ENCODE measurements at places on chromosomes 11 and 22.

GRCh38 chr11:60959431-60959830, 7.5 kb upstream of the SLC15A3 start:
- DNase-seq: no peak

DNA sequence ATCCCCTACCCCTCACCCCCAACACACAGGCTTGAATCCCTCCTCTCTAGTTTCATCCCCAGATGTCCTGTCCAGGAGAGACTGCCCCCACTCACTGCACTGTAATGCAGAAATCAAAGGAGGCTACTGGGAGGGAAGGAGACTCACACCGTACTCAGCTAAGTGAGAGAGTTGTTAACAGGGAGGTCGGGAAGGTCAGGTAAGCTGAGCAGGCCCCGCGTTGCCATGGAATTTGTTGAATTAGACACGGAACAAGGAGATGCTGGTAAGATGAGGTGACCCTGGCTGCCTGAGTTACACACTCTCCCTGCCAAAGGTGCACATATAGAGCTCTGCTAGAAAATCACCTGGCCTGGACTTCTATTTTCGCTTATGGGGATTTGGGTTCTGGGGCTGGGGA, 197.9 kb downstream of the NXPE2 start:
- DNase-seq: no peak

DNA sequence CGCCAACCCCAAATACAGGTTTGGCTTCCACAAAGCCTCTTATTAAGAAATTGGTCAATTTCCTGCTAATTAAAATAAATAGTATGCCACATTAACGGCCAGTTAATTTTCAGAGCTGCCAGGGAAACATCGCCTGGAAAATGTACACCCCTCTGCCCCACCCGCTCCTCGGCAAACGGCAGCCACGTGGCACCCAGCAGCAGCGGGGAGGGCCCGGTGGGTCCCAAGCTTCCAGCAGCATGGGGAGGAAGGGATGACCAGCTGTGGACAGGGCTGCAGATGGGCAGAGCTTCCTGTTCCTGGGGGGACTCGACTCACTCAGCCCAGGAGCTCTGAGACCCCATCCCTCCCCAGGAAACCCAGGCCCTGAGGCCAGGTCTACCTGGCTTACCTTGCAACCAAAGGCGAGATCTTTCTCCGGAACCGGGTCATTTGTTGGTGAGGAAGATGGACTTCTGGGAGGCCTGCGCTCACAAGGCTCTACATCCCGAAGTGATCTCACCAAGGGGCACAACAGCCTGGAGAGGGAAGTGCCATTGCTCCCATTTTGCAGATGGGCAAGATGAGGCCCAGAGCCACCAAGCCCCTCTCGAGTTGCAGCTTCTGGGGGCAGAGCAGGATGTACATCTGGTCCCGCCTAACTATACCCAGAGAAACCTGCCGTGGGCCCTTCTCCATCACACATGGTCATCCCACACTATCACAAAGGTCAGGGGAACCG, 68.3 kb downstream of the IGLL1 start:
- no peak for DNase-seq

DNA sequence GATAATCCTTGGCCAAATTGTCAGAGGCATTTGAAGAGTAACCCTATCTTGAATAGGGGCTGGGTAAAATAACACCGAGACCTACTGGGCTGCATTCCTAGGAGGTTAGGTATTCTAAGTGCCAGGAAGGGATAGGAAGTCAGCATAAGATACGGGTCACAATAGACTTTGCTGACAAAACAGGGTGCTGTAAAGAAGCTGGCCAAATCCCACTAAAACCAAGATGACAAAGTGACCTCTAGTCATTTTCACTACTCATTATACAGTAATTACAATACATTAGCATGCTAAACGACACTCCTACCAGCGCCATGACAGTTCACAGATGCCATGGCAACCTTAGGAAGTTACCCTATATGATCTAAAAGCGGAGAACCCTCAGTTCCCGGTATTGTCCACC, 964 bp upstream of the REXO2 start:
- DNase-seq: no peak

DNA sequence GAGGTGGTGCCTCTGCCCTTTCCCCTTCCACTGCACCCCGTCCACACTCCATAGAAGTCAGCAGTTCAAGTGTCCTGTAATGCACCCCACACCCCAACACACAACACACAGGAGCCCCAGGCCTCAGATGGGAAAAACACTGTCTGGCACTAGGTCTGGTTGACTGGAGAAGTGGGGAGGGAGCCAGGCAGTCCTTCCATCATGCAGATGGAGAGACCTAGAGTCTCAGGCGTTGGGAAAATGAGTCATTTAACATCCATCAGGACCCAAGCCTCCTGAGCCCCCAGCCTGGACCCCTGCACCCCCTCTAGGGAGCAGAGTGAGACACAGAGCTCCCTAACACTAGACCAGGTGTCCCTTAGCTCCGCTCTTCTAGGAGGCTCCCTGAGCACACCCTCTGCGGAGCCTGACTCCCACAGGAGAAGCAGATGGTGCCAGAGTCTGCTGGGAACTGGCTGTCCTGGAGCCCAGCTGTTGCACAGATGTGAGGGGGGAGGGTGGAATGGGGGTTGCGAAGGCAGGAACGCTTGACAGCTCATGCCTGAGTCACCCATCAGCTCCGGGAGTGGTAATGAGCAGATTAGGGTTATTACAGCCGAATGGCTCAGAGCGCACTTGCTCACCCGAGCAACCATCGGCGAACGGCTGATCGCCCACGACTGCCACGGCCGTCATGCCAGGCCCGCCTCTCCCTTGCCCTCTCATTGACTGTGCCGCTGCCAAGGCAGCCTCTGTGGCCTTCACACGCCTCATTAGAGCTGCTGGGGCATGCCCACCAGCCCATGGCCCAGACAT, 22.1 kb upstream of the SYT7 start:
- DNase-seq: no peak

DNA sequence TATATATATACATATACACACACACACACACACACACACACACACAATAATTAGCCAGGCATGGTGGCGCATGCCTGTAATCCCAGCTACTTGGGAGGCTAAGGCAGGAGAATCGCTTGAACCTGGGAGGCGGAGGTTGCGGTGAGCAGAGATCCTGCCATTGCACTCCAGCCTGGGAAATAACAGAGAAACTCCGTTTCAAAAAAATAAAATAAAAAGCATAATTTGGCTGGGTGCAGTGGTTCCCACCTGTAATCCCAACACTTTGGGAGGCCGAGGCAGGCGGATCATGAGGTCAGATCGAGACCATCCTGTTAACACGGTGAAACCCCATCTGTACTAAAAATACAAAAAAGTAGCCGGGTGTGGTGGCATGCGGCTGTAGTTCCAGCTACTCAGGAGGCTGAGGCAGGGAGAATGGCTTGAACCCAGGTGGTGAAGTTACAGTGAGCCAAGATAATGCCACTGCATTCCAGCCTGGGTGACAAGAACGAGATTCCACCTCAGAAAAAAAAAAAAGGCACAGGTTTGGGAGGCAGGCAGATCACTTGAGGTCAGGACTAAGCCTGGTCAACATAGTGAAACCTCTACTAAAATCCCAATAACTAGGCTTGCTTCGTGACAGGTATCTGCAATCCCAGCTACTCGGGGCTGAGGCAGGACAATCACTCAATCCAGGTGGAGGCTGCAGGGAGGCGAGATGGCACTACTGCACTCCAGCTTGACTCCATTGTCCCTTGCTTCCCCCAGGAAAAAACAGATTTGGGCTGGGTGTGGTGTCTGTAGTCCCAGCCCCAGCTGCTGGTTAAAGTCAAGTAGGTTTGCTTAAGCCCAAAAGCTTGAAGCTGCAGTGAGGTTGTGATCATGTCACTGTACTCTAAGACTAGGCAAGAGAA, 11.8 kb upstream of the WDR74 start:
- DNase-seq: peak; percentile 36

GRCh38 chr11:65780770-65781151, at the start of gene AP5B1:
TSS of gene AP5B1 (minus strand) at chr11:65780976. CDS start at chr11:65780591, 385 bp downstream.
- peak; percentile 77 for DNase-seq

DNA sequence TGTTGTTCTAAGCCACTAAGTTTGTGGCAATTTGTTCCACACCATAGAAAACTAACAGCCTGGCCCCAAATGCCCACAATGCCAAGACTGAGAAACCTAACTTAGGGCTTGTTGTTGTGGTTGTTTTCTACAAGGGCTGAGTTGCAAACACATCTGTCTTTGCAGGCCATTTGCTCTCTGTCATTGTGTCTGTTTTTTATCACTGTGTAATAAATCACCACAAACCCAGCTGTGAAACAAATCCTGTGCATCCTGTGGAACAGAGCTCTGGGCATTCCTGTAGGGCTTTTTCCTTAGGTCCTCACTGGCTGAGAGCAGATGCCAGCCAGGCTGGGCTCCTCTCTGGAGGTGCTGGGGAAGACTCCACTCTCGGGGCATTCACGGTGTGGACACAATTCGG, 15.7 kb upstream of the SYT8 start:
- no peak for DNase-seq

DNA sequence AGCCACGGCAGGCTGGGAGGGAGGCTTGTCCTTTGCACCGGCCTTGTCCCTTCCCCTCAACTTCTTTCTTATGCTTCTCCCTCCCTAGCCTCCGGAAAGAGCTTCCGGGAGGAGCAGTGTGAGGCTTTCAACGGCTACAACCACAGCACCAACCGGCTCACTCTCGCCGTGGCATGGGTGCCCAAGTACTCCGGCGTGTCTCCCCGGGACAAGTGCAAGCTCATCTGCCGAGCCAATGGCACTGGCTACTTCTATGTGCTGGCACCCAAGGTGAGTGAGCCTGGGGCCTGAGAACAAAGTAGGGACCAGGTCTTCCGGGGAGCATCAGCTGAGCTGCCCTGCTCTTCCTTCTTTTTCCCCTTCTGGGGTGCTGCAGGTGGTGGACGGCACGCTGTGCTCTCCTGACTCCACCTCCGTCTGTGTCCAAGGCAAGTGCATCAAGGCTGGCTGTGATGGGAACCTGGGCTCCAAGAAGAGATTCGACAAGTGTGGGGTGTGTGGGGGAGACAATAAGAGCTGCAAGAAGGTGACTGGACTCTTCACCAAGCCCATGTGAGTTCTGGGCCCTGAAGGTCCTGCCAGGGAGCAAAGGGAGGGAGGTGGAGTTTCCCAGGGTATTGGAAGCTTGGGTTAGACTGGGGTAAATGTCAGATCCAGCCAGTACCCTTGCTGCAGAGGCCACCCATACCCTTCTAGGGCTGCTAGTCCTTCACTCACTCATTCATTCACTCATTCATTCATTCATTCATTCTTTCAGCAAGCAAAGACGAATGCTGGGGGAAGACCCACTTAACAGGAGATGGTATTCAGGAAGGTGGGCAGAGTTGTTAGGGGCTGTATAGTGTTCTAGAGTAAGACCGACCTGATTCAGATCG, 22.6 kb downstream of the ADAMTS15 start:
- no peak for DNase-seq

DNA sequence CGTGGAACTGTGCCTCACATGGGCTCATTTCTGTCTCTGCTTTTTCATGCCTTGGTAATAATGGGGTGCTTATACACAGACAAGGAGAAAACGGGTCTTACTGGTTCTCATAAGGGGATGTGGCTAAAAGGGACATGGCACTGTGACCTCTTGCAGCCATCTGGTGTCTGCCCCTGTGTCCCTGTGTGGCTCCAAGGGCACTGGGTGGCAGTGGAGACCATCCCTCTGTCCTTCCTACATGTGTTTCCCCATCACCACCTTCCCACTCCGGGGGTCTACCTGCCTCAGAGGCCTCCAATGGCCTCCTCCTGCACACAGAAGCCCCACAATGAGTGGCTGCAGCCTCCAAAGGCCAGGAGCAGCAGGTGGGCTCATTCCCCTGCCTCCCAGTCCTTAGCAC, 221.2 kb downstream of the CEP164 start:
- DNase-seq: no peak

GRCh38 chr11:122751292-122752070, 86.8 kb upstream of the CRTAM start:
- DNase-seq: no peak

DNA sequence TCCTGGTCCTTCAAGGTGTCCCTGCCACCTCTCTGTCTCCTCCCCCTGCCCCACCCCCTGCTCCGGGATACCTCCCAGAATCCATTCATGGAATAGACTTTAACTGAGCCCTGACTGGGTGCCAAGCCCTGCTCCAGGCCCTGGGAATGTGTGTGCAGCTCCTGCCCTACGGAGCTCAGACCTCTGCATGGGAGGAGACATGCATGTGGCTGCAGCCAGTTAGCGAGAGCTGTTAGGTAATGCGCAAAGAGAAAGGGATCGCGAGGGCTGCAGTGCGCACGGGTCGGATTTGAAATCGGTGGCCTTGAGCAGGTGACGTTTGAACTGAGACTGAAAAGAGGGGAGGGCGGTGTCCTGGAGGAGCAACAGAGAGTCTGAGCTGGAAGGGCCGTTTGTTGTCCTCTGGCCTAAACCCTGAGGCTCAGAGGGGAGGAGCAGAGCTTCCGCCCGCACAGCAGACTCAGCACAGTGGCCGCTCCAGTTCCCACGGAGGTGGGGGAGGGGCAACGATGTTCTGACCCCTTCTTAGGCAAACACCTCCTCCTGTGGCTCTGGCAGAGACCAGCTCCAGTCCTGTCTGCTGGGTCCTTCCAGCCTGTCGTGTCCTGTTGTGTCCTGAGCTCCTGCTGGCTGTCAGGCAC, 19.8 kb upstream of the LRRC10B start:
- no peak for DNase-seq

GRCh38 chr22:46025225-46025972, 48.4 kb upstream of the WNT7B start:
- no peak for DNase-seq

- DNase-seq: no peak
Observed at GRCh38 chr22:46533070-46533833, 4.2 kb downstream of the CELSR1 start.

GRCh38 chr11:59785818-59786217, 24.8 kb downstream of the MRPL16 start:
- no peak for DNase-seq

GRCh38 chr11:95700471-95700817, 89.1 kb downstream of the FAM76B start:
- peak; percentile 47 for DNase-seq

DNA sequence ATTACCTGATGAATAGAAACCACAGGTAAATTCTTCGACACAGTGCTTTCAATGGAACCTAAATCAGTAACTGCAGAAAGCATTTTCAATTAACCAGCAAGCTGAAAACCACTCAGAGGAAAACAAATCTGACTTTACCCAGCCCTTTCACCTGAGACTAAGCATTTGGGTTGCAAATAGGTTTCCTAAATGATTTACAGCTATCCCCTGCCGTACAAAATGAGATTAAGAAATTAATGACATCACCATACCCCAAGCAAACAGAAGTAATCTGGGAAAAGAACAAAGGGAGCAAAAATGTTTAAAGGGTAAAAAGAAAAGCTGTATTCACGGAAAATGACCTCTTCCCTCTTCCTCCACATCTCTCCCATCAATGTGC, 584 bp downstream of the NOX4 start:
- DNase-seq: no peak

DNA sequence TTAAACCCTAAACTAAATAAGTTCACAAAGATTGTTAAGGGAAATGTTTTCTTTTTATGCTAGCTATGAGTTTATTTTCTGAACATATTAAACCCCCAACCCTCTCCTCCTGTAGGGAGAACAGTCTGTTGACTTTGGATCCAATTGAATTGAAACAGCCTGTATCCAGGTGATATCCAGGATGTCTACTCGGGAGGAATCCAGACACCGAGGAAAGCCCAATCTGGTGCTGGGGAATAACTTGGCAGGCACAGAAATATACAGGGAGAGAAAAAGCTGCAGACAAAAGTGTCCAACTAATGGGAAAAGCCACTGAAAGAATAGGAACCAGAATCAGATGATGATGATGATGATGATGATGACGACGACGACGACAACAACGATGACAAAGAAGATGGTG, 93.9 kb upstream of the API5 start:
- no peak for DNase-seq

- DNase-seq: peak; percentile 14
Observed at GRCh38 chr11:106614262-106614661, 404.0 kb downstream of the GUCY1A2 start.

- DNase-seq: no peak
Observed at GRCh38 chr11:18502352-18502751, 24.4 kb downstream of the TSG101 start.
